ENCODE measurements at places on chromosomes 16 and 17.

GRCh38 chr16:86297391-86297790, 212.9 kb upstream of the FOXF1 start:
- DNase-seq: no peak

- no peak for DNase-seq
These were observed 5.7 kb downstream of the DUSP3 start for GRCh38 chr17:43772877-43773648.

DNA sequence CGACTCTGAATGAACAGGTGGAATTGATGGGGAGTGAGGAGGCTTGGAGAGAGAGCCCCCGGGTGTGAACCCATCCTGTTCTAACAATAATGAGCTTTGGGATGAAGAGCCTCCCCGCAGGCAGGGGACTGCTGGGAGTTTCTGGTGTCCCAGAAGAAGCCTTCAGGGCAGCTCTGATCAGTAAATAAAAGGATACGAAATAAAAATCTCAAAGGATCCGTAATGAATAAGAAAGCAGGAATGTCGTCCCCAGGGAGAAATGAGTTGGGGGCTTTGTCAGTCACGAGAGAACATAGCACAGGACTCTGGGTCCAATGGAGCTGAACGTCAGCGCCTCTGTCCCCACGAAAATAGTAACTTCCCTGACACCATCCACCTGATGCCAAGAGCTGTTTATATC, 113.4 kb downstream of the PITPNC1 start:
- DNase-seq: no peak

DNA sequence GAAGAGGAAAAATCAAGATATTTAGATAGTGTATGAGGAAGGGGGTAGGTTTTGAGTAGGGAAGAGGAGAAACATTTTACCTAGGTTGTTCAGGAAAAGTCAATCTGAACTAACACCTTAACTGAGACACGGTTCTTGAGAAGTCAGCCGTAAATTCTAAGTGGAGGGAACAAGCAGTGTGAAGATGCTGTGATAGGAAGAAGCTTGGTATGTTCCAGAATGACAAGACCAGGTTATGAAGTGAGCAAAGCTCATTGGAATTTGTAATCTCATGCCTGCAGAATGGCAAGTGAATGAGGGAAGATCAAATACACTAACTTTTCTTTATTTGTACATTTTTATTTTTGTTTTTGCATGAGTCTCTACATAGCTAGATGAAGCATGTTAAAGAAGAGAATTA, 307.6 kb downstream of the ZFHX3 start:
- no peak for DNase-seq

All from GM06990 (cell line).